ENCODE measurements at places on chromosomes 6 and 20.

DNA sequence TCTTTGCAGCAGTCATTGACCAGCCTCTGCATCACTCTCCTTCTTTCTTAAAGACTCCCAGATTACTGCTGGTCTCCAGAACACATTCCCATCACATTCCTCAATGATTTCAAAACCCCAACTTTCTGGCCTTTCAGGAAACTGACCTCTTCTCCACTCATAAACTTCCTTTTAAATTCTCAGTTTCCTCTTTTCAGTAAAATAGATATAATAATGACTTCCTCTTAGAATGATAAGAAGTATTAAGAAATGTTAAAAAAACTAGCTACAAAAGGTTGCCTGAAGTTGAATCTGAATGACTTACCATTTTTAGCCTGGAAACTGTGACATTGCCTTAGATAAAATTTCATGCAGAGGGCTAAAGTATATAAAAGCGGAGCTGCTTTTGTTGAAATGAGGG lies 239.3 kb downstream of the OGFRL1 start:
- no peak for DNase-seq

DNA sequence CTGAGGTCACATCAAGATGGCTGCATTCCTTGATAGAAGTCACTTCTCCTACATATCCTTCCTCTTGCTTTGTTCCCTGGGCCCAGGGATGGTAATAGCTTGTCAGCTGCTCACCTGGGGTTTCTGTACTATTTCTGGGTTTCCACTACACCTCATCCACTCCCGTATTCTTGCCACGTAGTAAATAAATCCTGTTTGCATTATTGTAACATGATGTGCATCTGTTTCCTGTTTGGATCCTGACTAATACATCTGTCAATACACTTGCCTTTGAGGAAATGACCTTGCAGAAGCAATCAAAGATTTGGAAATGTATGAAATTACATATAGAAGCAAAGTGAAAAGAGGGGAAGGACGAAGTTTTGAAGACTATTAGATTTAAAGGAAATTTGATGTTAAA lies 619.0 kb downstream of the PHF3 start:
- no peak for DNase-seq

DNA sequence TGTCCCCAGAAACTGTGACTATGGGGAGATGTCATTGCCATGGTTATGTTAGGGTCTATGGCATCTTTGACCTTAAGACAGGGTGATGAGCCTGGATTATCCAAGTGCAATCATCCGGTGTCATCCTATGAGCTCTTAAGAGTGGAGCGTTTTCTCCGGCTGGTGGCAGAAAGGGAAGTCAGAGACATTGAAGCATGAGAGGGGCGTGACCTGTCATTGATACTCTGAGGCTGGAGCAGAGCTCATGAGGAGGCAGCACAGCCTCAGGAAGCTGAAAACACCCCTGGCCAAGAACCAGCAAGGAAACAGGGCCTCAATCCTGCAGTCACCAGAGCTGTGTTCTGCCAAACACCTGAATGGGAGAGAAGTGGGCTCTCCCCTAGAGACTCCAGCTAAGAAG lies 59.6 kb downstream of the ANKRD60 start:
- no peak for DNase-seq

DNA sequence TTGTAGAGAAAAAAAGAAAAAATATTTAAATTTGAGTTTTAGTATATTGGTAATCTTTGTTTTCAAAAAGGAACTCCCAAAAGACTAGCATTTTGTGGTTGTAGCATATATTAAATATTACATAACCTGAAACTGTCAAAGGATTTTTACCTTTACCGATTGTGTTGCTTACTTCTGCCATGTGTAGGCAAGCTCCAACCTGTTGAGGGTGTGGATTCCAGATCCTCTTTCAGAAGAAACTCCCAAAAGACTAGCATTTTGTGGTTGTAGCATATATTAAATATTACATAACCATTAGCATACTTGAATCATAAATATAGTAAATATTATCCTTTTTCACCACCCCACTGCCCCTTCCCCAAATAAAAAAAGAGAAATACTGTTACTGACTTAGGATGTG lies 3.2 kb downstream of the DSE start:
- no peak for DNase-seq
